ENCODE measurements at places on chromosomes 4 and X.

DNA sequence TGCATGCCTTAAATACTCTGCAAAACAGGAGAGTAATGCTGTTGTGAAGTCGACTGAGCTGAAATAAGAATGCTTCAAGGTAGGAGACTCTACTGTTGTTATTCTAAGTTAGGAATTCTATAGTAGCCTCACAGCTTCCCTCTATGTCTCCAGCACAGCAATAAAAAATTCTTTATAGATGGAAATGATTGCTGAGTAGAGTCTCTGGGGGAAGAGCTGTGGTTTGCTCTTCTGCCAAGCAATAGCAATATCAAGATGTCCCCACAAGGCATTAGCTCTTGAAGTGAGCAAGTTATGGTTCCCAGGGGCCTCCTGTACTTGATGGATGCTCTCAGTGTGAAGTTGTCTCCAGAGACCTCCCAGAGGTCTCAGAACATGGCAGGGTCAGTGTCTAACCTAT, 880.6 kb upstream of the FRG1 start:
- DNase-seq, result no peak

GRCh38 chrX:144819406-144819805, 427.9 kb upstream of the SPANXN1 start:
- no peak for DNase-seq

- DNase-seq, result no peak
Observed at GRCh38 chrX:71217298-71217697, 5.7 kb upstream of the GJB1 start.

DNA sequence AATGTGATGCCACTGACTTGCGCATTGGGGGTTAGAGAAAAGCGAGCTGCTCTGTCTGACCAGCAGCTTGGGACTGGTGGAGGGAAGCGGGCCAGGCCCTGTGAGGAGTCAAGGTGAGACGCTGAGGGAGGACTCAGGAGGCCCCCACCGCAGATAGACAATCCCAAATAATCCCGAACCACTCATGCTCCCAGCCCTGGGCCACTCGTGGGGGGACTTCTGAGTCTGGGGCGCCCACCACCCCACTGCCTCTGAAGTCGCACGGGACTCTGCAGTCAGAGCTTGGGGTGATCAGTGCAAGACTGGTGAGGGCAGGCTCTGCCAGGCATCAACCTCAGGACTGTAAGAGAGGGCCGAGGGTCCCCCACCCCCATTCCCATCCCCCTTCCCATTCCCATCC, 6.9 kb downstream of the MAGEA4 start:
- DNase-seq, result no peak

GRCh38 chr4:123616951-123617461, 220.4 kb downstream of the SPRY1 start:
- DNase-seq, result peak; percentile 62

DNA sequence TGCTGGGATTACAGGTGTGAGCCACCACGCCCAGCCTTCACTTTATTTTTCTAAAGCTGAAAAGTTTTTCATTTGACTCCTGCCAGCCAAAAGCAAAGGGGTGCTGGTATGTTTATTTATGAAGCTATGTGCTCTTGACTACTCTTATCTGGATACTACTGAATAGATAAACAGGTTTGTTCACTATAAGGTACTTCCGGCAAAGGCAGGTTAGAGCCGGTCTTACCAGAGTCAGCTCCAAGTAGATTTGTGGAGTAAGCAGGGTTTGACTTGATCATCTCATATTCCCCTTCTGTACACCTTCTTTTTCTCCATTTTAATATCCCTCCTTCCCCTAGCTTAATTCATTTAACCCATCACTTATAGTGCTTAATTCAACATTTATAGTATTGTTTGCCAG, 175.4 kb upstream of the MBNL3 start:
- DNase-seq, result no peak

DNA sequence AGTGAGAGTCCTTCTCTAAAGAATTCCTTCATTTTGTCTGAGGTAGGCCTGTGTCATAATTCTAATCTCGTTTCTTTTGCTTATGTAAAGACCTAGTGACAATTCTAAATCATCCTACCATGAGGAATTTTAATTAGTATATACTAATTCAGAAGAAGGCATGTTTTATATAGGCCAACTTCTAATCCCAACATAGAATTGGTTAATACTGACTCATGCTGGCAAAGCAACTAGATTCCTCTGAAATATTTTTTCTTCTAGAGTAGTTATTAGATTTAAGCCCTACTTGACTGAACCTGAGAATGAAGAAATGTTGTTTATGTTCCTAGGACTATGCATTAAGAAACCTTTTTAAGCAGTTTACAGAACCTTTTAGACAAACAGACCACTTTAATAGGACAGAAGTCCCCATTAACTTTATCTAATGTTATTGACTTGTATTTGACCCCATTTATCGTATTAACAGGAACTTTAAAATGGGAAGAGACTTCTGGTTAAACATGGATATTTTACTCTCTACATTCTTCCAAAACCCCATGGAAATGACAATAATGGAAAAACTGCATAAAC, 56.1 kb upstream of the EIF1AX start:
- DNase-seq, result no peak

DNA sequence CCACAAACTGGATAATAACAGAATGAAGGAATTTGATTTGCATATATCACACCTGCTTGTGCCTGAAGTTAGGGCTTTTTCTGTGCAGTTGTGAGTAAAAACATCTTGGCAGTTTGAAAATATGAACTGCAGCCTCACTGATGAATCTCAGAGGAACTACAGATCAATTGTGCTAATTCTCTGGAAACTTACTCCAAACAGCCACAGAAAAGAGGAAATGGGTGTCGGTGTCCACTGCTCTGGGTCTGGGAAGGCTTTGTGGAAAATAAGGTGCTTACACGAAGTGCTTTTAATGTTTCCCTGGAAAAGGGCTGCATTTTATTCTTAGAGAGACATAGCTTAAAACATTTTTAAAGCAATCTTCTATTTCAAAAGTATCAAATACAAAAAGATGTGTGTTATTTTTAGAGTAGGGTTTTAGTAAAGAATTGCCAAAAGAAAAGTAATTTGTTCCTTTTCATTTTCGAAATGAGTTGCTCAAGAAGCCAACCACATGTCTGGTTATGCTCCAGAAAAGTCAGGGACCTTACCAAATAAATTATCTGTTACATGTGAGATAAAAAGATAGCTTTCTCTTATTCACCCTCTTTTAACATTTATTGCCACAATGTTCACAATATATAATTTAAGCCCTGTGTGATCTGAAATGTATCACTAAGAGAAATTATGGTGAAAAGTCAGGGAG, 240.1 kb downstream of the FRAS1 start:
- no peak for DNase-seq

- peak; percentile 10 for DNase-seq
Observed at GRCh38 chrX:37825215-37825842, 22.0 kb downstream of the DYNLT3 start.

DNA sequence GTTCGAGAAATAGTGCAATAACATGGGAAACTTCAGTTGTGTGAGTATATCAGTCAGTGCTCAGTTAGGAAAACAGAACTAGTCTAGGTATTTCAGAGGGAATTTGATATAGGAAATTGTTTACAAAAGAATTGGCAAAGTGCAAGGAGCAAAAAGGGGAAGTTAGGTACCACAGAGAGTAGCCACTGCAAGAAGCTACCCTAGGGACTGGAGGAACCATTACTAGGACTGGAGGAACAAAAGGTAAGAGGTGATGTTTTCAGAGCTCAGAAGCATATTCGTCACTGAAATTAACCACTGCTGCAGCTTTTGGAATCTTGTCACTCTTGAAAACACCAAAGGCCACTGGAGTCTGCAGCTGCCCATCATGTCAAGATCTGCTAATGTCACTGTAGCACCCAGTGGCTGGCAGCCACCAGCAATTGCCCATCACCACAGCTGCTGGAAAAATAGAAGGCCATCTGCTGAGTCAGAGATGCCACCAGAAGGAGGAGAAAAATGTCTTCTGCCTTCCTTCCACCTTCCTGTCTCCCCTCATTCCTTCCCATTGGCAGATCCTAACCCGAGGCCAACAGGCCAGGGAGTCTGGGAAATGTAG, 160.6 kb upstream of the RPS6KA3 start:
- DNase-seq, result no peak
